HS-27A (cell line): ENCODE measurements at places on chromosomes 16 and 17.

GRCh38 chr16:85123891-85124635, 11.8 kb upstream of the CIBAR2 start:
- no peak for DNase-seq

- no peak for DNase-seq
Observed at GRCh38 chr17:73729101-73729500, 84.9 kb upstream of the SDK2 start.

DNA sequence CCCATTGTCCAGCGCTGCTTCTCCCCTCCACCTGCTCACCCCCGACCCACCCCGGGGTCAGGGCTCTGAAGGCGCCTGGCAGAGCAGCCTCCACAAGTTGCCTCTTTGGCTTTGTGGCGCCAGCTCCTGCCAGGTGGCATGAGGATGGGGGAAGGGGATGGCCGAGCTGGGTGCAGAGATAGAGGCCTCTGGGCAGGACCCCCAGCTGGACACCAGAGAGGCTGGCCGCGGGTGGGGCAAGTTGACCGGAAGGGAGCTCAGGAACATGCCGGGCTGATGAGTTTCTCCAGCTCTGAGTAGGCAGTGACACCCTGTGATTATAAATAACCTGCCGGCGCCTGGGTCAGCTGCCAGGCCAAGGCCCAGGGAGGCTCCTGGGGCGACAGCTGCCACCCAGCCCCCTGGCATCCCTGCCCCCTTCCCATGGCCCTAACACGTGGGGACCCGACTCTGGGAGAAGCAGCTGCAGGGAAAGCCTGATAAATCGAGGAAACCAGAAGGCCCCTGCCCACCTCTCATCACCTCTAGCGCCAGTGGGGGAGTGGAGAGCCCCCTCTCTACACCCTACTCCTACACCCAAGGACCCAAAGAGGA, 729 bp downstream of the P2RX5 start:
- no peak for DNase-seq

GRCh38 chr16:23435500-23435899, 17.5 kb downstream of the COG7 start:
- no peak for DNase-seq

DNA sequence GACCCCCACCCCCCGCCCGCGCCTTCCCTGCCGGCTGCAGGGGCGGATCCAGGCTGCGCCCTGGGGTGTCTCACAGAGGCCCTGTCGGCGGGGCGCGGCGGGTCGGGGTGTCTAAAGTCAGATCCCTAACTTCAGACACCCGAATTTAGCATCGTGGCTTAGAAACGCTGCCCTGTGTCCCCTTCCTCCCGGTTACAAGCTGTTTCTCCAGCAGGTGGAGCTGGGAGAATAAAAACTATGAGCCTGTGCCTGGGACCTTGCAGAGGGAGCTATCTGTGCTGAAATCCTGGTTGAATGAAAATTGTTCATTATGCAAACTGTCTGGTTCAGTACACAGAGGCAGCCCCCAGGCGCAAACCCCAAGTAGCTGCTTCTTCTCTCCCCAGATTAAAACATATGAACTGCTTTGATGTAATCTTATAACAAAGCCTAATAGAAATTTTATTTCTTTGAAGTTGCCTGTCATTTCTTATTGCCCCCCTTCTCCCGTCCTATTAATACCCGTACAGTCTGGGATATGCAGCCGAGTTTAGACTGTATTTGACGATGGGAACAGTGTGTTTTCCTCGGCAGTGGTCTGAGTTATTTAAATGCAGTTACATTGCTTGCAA, 79.0 kb downstream of the RPA1 start:
- peak; percentile 12 for DNase-seq

DNA sequence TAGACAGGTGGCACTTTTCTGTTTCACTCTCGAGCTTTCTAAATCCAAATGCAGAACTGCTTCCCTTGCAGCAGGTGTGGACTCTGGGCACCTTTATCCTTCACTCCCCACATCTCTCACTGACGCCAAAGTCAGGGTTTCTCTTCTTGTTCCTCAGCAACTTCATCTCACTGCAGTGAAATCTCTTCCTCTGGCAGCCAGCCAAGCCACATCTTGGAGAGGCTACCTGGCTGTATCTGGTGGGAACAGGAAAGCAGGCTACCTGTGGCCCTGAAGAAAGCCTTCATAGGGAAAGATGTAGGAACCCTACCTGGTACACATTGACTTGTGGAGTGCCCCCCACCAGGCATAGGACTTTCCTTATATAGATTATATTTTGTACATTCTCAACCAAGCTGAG, 159.1 kb downstream of the UTP18 start:
- DNase-seq, result no peak

- peak; percentile 8 for DNase-seq
Observed at GRCh38 chr17:73429440-73430164, 117.8 kb upstream of the CDC42EP4 start.

- DNase-seq, result no peak
Observed at GRCh38 chr17:33040461-33040860, 48.8 kb downstream of the SPACA3 start.

- DNase-seq, result no peak
Observed at GRCh38 chr17:55660178-55660886, 62.3 kb downstream of the TMEM100 start.

DNA sequence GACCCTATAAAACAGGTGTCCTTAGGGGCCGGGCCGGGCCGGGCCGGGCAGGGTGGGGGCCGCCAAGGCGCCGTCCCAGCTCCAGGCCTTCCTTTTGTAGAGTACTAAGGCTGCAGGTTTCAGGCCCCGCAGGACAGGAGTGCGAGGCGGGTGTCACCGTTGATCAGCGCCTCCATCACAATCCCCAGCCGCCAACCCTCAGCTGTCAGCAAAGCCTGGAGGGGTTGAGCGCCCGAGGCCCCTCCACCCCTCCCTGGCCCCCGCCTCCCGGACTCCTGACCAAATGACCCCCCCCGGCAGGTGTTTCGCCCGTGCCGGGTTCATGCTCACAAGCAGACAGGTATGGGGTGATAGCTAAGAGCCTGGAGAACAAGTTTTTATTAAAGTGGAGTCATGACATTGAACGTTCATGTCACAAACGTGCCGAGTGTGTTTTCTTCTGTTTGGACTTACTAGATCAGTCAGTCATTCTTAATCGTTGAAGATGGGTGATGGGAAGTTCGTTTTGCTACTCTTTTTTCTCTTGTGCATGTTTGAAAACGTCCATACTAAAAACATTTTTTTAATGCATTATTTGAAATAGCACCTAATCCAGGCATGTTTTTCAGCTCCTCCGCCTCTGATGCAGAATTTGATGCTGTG, 534 bp downstream of the ARL2BP start:
- no peak for DNase-seq

DNA sequence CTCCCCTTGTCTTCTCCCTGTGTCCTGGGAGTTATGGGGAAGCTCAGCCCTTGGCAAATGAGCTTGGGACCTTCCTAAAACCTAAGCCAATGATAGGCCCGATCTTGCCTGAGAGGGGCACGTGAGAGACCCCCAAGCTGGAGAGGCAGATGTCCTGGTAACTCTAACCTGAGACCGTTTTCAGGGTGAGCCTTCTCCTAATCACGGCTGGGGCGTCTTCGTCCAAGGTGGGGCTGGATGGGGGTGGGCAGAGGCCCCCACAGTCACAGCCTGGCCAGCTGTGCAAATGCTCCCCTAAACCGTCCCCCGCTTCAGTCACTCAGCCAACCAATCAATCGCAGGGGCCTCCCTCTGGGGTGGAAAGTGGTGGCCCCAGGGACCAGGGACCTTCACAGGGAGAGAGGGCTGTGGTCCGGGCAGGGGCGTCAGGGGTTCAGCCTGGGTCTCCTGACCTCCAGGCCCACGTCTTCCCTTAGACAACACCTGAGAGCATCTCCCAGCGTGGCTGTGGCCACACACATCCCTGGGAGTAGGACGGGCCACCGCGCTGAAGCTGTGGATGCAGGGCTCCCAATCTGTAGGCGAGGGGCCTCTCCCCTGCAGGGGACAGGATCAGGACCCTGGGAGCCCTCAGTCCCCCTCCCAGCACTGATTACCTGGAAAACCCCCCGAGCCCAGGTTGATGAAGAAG, 30.6 kb downstream of the ACTG1 start:
- no peak for DNase-seq

GRCh38 chr17:69999253-69999652, 75.8 kb upstream of the KCNJ16 start:
- DNase-seq, result no peak

- DNase-seq, result peak; percentile 51
Observed at GRCh38 chr16:68732042-68732680, 4.9 kb upstream of the CDH1 start.

DNA sequence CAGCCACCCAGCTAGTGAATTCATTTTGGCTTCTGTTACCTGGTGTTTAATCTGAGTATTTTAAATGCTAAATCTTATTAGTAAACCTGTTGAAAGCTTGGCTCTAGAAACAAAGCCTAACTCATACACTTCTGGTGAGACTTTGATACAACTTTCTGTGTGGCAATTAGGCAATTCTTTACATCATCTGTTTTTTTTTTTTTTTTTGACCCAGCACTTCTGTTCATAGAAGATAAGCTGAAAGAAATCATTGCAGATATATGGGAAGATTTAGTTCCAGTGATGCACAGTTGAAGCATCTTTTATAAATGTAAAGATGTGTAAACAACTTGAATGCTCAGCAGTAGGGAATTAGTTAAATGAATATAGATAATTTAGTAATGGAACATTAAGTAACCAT, 21.7 kb upstream of the ABCC11 start:
- no peak for DNase-seq

GRCh38 chr16:10333321-10334032, 52.4 kb upstream of the ATF7IP2 start:
- no peak for DNase-seq

DNA sequence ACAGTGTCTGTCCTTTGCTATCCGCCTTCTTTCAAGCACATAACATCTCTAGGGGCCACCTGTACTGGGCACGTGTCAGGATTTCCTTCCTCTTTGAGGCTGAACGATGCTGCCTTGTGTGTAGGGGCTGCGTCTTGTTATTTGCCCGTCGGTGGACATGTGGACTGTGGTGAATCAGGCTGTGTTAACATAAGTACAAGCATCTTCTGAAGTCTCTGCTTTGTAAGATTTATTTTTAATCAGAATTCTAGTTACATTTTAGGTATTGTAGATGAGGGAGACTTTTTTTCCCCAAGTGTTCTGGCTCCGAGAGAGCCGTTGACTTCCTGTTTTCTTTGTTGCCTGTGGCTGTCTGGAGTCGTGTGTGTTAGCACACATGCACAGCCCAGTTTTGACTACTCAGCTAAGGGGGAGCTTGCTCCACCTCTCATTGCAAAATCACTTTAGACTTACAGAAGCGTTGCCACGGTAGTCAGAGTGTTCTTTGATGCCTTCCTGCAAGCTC, 26.1 kb downstream of the SPG7 start:
- DNase-seq, result no peak

GRCh38 chr17:40022961-40023541, 7.8 kb downstream of the CSF3 start:
- DNase-seq, result no peak

DNA sequence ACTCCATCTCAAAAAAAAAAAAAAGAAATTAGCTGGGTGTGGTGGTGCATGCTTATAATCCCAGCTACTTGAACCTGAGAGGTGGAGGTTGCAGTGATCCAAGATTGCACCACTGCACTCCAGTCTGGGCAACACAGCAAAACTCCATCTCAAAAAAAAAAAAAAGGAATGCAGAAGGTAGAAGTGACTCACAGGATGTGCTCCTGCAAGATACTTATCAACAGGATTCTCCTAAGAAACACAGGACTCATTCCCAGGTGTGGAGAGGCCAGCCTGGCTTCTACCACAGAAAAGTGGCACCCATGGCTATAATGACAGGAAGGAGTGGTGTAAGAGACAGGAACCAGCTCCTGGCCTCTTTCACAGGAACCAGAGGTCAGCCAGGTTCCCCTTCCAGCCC, 13.8 kb downstream of the ELMO3 start:
- no peak for DNase-seq

GRCh38 chr16:7335991-7336634, 3.5 kb downstream of the RBFOX1 start:
- no peak for DNase-seq

DNA sequence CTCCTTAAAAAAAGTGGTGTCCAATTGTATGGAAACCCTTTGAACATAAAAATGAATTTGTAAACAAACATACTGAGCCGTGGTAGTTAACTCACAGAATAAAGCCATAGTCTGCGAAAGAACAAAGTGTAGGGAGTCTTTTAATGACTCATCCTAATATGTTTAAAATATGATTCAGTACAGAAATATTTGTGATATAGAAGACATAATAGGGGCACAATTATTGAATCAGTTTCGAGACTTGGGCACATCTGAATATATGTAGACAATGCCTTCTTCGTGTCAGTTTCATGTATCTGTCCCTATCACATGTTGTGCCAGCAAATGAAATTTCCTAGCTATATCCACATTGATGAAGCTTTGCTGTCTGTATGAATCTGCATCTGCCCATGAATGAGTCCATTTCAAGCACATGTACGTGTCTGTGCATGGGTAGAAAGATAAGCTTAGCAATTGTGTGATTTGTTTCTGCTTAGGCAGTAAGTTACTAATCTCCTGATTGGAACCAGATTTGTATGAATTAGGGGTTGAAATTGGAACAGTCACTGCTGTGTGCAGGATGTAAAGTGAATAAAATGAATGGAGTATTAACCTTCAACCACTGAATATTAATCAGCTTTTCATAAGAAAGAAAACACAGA, 112.5 kb upstream of the SOX9 start:
- DNase-seq, result no peak

GRCh38 chr16:87830673-87831420, 38.5 kb downstream of the SLC7A5 start:
- no peak for DNase-seq
